ENCODE measurements at places on chromosomes 2 and 18.

GRCh38 chr2:224405412-224405811 lies 3.5 kb upstream of the FAM124B start:
- no peaks in the 10 kb centered on the region for H3K36me3 ChIP-seq
- H3K27ac ChIP-seq, result no peak overlapping the region
- no peak for DNase-seq

- H3K4me3 ChIP-seq, result no peak overlapping the region
- DNase-seq, result no peak
- H3K36me3 ChIP-seq, result peaks cover 1% of the 10 kb centered on the region
- H3K4me1 ChIP-seq, result no peaks in the 10 kb centered on the region
- no peaks in the 10 kb centered on the region for H3K27me3 ChIP-seq
- H3K27ac ChIP-seq, result no peak overlapping the region
These were observed 135.8 kb upstream of the DSEL start for GRCh38 chr18:67652288-67652687.

DNA sequence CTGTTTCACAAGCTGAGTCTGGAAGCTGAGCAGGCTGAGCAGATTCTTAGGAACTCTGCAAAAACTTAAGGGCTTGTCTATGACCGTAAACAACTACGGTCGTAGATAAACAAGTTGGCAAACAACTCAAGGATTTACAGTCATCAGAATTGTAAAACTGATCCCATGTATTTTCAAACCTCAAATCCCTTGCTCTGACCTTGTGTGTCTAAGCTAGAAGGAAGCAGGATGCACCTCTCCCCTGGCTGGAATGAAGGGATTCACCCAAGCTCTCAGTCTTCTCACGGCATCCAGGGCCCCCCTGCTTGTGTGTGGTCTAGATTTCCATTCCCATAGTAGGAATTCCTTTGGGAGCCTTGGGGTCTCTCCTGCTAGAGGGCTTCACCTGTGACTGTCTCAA lies 12.4 kb upstream of the IL1RN start:
- no peaks in the 10 kb centered on the region for H3K4me1 ChIP-seq
- no peak overlapping the region for H3K27ac ChIP-seq
- no peaks in the 10 kb centered on the region for H3K27me3 ChIP-seq
- no peaks in the 10 kb centered on the region for H3K36me3 ChIP-seq
- DNase-seq, result no peak

DNA sequence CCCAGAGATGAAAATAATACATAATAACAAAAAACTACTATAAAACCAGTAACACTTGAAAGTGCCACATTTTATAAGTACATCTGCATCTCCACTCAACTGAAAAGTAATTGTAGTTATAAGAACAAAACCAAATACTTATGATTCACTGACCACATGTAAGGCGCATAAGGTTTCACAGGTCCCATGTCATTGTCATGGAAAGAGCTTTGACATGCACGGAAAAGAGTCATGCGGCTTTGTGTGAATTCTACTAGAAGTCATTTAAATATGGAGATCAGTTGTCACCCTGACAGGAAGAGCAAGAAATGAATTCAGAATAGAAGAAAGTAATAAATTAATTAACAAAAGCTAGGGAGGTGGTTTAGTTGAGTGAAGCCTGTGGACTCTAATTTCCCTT lies 459.1 kb downstream of the CDH2 start:
- DNase-seq, result no peak
- no peaks in the 10 kb centered on the region for H3K27me3 ChIP-seq
- no peaks in the 10 kb centered on the region for H3K4me1 ChIP-seq
- H3K4me3 ChIP-seq, result no peak overlapping the region
- no peaks in the 10 kb centered on the region for H3K36me3 ChIP-seq

DNA sequence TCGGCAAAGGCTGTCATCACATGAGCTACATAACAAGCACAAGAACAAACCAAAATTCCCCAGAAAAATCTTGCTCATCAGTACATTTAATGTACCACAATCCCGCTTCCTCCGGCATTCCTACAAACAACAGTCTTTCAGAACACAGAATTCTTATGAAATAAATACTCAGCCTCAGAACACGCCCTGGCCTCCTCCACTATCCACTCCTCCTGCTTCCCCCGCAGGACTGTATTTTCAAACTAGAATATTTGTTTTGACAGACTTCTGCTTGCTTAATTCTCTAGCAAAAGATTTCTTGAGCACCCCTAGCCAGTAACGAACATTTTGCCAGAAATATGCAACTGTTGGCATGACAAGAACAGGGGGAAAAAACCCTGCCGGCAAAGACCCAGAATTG lies 131.2 kb downstream of the THADA start:
- H3K4me1 ChIP-seq, result peaks cover 5% of the 10 kb centered on the region
- H3K27me3 ChIP-seq, result no peaks in the 10 kb centered on the region
- H3K27ac ChIP-seq, result no peak overlapping the region
- no peak overlapping the region for H3K4me3 ChIP-seq

GRCh38 chr2:31132786-31133185 lies 5.5 kb downstream of the GALNT14 start:
- peaks cover 5% of the 10 kb centered on the region for H3K4me1 ChIP-seq
- H3K4me3 ChIP-seq, result no peak overlapping the region
- DNase-seq, result no peak
- no peak overlapping the region for H3K27ac ChIP-seq

DNA sequence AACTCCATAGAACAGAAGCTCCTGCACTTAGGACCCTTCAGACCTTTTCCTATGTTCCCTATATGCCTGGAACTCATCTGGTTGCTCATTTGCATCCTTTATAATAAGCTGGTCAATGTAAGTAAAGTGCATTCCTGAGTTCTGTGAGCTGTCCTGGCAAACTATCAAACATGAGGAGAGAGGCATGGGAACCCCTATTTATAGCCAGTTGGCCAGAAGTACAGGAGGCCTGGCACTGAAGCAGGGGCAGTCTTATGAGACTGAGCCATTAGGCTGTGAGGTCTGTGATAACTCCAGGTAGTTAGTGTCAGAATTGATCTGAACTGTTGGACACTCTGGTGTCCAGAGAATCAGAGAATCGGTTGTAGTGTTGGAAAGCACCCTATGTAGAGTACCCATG lies 88.4 kb downstream of the EHD3 start:
- H3K27ac ChIP-seq, result peak overlapping the region; percentile 90
- no peaks in the 10 kb centered on the region for H3K27me3 ChIP-seq
- peaks cover 41% of the 10 kb centered on the region for H3K4me1 ChIP-seq
- DNase-seq, result no peak

DNA sequence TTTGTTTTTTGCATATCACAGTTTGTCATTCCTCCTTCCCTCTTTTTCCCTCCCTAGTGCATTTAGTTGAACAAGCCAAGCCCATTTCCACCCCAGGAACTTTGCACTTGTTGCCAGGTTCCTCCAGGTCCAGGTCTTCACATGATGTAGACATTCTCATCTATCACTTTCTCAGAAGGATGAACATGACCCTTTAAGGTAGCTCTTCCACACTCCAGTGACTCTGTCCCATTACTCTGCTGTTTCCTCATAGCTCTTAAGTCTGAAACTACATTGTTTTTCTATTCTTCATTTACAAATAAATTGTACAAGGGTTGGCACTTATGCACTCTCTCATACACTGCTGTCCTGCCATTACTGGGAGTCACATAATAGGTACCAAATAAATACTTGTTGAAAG lies 6.1 kb downstream of the KYNU start:
- peaks cover 4% of the 10 kb centered on the region for H3K36me3 ChIP-seq
- no peak for DNase-seq
- no peak overlapping the region for H3K27ac ChIP-seq
- H3K27me3 ChIP-seq, result peaks cover 9% of the 10 kb centered on the region
- H3K4me3 ChIP-seq, result no peak overlapping the region

- H3K36me3 ChIP-seq, result no peaks in the 10 kb centered on the region
- no peak overlapping the region for H3K4me3 ChIP-seq
- peaks cover 26% of the 10 kb centered on the region for H3K4me1 ChIP-seq
- H3K27me3 ChIP-seq, result no peaks in the 10 kb centered on the region
These were observed 55.1 kb downstream of the MAP3K20 start for GRCh38 chr2:173130496-173131465.

- DNase-seq, result no peak
- no peaks in the 10 kb centered on the region for H3K36me3 ChIP-seq
- H3K4me1 ChIP-seq, result no peaks in the 10 kb centered on the region
- H3K4me3 ChIP-seq, result no peak overlapping the region
These were observed 568.8 kb upstream of the ZEB2 start for GRCh38 chr2:145088756-145089155.

DNA sequence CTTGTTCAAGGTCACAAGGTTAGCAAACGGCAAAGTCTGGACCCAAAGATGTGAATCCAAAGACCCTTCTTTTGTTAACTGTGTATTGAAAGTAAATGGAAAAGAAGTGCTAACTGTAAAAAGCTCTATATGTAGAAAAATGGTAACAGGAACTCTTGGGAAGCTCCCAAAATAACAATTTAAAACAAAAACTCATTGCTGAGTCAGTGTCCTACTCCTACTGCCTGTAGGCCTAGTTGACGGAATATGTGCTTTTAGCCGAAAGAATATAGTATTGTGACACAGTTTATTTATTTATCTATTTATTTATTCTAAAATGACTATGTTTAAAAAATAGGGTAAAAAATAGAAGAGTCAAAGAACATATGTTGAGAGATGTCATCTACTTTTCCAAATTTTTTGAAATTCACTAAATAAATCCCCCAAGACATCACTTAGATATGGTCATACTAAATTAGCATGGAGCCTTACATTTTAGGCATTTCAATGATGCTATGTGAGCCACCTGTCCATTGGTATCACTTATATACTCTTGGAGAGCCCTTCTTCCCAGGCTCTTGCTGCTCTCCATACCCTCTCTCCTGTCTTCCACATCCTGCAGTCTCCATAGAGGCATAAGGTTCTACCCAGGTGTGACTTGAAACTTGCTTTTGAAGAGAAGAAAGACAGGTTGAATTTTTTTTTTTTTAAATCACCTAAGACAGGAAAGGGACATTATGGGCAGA lies 13.7 kb downstream of the COL5A2 start:
- H3K27me3 ChIP-seq, result no peaks in the 10 kb centered on the region
- H3K4me1 ChIP-seq, result no peaks in the 10 kb centered on the region
- no peaks in the 10 kb centered on the region for H3K36me3 ChIP-seq
- H3K4me3 ChIP-seq, result no peak overlapping the region

DNA sequence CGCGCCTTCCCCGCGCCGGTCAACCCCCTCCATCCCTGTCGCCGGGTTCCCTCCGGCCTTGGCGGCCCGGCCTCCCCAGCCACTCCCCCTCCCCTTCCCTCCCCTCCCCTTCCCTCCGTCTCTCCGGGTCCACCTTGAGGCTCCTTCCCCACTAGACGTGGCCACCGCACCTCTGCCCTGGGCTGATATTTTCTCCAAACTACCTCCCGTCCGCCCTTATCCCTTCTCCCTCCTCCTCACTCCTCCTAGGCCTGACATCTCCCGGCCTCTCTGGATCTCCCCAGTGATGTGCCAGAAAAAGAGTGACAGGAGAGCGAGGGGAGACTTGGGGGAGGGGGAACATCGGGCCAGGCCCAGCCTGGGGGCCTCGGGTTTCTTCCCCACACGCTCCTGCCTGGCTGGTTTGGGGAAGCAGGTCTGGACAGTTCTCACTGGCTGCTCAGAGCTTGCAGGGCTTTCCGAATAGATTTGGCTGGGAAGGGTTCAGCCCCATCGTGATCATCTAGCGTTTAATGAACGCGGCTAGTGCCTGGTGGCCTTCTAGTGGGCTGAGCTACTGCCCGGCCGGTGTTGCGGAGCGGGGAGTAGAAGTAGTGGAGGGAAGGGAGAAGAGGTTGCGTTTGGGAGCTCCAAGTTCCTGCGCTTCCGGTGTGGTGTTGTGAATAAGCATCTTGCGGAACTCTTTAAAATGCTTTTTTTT lies 641 bp downstream of the MAPRE3 start:
- H3K27me3 ChIP-seq, result peaks cover 20% of the 10 kb centered on the region
- H3K4me3 ChIP-seq, result peak overlapping the region; percentile 66
- peaks cover 6% of the 10 kb centered on the region for H3K36me3 ChIP-seq
- no peak for DNase-seq
- peaks cover 23% of the 10 kb centered on the region for H3K4me1 ChIP-seq

DNA sequence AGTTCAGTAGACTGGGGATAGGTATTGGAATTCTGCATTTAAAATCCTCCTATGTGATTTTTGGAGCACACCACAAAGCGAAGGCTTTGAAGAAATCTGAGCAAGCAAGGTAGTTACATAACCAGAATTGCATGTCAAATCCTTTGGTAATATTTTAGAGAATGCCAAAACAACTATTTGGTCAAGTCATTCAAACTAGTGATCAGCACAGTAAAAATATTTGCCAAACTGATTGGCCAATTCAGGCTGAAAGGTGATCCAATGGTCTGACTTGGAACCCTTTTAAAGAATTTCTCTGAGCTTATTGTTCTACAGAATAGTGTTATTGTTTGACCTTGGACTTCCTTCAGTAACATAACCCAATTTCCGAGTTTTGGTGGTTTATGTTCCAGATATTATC lies 214.2 kb upstream of the ETAA1 start:
- H3K4me1 ChIP-seq, result no peaks in the 10 kb centered on the region
- no peaks in the 10 kb centered on the region for H3K36me3 ChIP-seq
- no peak overlapping the region for H3K4me3 ChIP-seq
- no peak for DNase-seq
- no peaks in the 10 kb centered on the region for H3K27me3 ChIP-seq

- DNase-seq, result no peak
- no peaks in the 10 kb centered on the region for H3K4me1 ChIP-seq
- no peaks in the 10 kb centered on the region for H3K36me3 ChIP-seq
- no peaks in the 10 kb centered on the region for H3K27me3 ChIP-seq
These were observed 156.7 kb upstream of the TFPI start for GRCh38 chr2:187710791-187711521.
